Stimulated activated CD8-positive, alpha-beta memory T cell treated with anti-CD3 and anti-CD28 coated beads, Interleukin-2, amount 100 ng/mL, for 1 hour (primary cell): ENCODE measurements at places on chromosomes 11 and 22.

GRCh38 chr22:41976070-41976901 is 7.0 kb downstream of the SEPTIN3 start:
- no peak for DNase-seq

GRCh38 chr22:50481440-50482106 is at the start of gene ADM2:
Gene ADM2 (plus strand): TSS chr22:50481543. CDS start chr22:50481848, 305 bp downstream.
- peak; percentile 40 for DNase-seq

DNA sequence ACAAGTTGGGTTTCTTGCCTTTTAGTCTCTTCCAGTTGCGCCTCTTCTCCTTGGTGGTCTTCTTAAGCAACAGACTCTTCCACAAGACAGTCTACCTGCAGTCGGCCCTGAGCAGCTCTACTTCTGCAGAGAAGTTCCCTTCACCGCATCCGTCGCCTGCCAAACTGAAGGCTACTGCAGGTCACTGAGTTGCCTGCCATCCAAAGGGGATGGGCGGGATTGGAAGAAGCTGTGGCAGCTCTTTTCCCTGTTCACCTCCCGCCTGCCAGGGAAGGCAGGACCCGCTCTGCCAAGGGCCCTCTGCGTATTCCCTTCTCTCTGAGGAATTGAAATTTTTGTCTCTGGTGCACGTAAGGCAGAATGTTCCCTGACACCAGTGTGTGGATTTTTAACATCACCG is 9.2 kb upstream of the STT3A start:
- DNase-seq: no peak

DNA sequence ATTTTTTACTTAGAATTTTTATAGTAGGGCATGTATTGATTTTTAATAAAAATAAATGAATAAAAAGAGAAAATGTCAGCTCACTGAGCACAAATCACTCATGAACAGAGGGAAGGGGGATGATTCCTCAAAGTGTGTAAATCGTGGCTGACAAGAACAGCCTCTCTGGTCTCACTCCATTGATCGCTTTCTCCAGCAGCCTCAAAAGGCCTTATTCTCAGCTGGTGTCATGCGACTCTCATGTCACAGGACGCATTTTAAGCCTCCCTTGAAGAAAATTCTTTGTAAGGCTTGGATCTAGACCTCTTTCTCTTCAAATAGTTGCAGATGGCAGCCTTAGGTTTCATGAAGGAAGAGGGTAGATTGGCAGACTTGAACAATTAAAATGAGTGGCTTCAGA is 33.9 kb upstream of the SLC5A12 start:
- DNase-seq: no peak

DNA sequence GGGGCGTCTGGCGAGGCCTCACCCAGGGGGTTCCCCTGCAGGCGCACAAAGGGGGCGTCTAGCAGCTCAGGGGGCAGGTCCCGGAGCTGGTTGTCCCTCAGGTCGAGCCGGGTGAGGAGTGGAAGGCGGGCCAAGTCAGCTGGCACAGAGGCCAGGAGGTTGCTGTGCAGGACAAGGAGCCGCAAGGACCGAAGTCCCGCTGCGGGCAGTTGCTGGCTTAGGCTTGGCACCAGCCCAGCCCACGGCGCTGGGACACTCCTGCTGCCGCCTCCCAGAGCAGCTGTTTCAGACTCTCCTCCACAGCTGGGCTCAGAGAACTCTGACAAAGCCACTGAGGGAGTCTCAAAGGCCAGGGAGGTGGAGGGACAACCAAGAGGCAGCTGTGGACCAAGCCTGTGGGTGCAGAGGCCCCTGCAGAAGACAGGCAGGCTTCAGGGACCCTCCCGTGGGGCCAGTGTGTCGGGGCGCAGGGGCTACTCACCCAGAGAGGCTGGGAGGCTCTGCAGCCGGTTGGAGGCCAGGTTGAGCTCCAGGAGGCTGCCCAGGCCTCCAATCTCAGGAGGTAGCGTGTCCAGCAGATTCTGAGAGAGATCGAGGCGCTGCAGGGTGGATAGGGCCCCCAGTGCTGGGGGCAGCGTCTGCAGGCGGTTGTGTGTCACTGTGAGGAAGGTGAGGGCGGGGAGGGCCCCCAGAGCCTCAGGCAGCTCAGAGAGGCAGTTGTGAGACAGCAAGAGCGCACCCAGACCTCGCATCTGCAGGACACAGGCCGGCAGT is 2.2 kb downstream of the PIDD1 start:
- DNase-seq: no peak
